ENCODE measurements at places on chromosomes 6 and 20. TPM values are rescaled to one million over a fixed set of nuclear protein-coding genes. Genes with fewer than 3 reads are reported as not detected.

The PTCHD4 gene
- not detected for total RNA-seq

The RBBP8NL gene
- total RNA-seq = not detected

The TRIM40 gene
- total RNA-seq = not detected

The MEP1A gene
- total RNA-seq = not detected

The SIRPG gene
- 93.8 TPM for total RNA-seq

The TMEM244 gene
- total RNA-seq = 0.99 TPM

The EYS gene
- total RNA-seq = not detected

The GNAS-AS1 gene
- 0.89 TPM for total RNA-seq

The BPI gene
- total RNA-seq = not detected

The DEFB124 gene
- total RNA-seq = not detected

The TUBB gene
- 1,522 TPM for total RNA-seq

The RAET1E gene
- not detected for total RNA-seq

The THEMIS gene
- total RNA-seq = 133 TPM

The HLA-DMB gene
- 31.2 TPM for total RNA-seq

The ZBTB46 gene
- 0.15 TPM for total RNA-seq

The GSTA5 gene
- total RNA-seq = not detected

The TMX4 gene
- total RNA-seq = 46.1 TPM
